Posterior cingulate gyrus (tissue), 11 donors: ENCODE measurements at places on chromosomes 16 and 17.

DNA sequence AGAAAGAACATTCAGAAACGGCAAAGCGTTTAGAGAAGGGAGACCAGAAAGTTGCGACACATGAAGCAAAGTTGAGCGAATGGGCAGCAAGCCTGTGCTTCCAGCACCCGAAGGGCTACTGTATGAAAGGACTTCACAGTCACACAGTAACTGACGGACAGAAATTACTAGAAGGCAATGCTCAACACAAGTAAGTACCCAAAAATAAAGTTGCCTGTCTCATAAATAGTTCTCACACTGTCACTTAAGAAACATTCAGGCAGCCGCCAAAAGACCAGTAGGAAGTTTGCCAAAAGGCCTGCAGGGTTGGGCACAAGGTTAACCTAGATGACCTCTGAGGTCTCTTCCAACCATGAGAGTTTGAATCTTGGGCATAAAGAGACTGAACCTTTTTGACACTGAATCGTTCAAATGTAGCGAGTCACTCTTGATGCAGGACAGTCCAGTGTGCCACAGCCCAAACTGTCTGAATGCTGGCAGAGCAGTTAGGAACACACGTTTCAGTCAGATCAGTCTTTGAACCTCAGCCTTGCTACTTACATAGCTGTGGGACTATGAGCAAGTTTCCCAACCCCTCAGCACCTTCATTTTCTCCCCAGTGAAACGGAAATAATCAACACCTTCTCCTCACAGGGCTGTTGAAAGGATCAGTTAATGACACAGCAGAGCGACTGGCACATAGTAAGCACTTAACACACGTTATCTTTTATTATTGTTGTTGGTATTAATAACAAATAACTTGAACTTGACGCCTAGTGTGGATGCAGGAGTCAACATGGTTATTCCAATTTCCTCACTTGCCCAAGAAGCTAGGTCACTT is 10.4 kb downstream of the NCBP3 start:
- DNase-seq = no peak

DNA sequence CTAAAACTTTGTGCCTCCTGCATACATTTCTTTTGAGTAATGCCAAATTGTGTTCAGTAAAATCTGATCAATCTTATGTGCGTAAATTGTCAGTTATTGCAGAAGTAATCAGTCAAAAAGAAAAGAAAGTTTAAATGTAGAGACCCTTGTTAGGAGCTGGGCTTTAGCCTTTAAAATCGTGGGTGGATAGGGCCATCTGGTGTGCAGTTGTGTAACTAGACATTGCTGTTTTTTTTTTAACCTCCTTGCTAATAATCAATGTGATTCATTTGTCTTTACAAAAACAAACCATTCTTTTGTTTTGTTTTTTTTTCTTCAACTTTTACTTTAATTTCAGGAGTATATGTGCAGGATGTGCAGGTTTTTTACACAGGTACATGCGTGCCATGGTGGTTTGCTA is 5.3 kb upstream of the WWOX start:
- no peak for DNase-seq

DNA sequence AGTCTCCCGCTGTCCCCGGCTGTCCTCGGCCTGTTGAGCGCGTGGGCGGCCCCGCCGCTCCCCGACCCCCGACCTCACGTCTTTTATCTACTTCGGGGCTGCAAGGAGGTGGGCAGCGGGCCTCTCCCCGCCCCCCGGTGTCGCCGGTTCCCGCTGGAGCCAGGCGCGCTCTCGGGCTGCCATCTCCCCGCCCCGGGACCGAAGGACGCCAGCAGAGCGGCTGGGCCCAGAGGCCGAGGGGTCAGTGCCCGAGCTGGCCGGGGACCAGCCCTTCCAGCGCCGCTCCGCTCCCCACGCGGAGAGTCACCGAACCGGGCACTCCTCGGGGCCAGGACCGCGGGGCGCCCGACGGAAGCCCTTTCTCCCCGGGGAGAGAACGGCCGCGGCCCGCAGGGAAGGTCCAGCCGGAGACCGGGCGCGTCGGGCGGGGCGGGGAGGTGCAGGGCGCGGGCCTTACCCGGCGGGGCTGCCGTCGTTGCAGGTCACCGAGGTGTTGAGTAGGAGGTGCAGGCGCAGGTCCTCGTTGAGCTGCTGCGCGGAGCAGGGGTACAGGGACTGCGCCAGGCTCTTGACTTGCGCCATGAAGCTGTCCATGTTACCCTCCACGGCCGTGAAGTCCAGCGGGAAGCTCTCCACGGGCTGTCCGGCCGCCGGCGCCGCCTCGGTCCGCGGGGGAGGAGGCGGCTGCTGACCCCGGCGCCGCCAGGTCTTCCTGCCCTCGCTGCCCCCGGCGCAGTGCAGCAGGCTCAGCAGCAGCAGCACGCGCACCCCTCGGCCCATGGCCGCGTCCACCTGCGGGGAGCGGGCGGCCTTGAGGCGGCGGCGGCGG is 643 bp downstream of the NOTUM start:
- no peak for DNase-seq

- no peak for DNase-seq
Observed at GRCh38 chr17:68868708-68869107, 86.5 kb downstream of the ABCA8 start.

DNA sequence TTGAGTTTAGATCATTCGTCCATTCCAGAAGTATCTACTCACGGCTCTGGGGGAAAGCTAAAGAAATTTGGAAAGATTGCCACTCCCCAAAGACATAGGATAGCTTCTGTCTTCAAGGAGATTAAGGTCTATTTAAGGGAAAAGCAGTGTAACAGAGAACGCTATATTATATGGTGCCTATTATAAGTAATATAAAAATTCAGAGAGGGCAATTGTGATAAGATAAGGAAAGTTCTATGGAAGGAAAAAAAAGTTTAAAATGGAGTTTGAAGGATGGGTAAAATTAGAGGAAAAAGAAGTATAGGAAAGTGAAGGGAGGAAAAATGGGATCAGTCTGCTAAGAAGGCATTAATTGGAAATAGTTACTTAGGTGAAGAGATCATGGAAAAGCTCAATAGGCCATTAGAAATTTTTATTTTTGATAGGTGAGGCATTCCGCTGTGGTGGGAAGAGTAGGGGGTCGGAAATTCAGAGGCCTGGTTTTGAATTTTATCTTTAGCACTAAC is 690 bp upstream of the CDC27 start:
- no peak for DNase-seq

DNA sequence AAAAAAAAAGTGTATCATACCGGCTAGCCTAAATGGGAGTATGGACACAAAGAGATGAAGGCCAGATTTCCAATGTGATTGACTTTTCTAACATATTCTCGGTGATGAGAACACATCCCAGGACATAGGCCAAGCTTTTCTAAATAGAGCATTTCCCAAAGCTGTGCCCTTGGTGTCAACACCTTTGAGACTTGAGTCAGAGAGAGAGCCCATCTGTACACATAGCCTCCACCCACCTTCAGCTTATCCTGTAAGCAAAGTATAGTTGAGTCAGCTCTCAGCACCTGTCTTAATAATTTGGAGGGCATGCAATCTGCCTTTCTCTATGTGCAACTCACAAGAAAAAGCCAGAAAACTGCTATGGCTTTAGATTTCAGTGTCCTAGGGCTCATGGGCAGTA is 42.7 kb downstream of the SOX9 start:
- DNase-seq = no peak

DNA sequence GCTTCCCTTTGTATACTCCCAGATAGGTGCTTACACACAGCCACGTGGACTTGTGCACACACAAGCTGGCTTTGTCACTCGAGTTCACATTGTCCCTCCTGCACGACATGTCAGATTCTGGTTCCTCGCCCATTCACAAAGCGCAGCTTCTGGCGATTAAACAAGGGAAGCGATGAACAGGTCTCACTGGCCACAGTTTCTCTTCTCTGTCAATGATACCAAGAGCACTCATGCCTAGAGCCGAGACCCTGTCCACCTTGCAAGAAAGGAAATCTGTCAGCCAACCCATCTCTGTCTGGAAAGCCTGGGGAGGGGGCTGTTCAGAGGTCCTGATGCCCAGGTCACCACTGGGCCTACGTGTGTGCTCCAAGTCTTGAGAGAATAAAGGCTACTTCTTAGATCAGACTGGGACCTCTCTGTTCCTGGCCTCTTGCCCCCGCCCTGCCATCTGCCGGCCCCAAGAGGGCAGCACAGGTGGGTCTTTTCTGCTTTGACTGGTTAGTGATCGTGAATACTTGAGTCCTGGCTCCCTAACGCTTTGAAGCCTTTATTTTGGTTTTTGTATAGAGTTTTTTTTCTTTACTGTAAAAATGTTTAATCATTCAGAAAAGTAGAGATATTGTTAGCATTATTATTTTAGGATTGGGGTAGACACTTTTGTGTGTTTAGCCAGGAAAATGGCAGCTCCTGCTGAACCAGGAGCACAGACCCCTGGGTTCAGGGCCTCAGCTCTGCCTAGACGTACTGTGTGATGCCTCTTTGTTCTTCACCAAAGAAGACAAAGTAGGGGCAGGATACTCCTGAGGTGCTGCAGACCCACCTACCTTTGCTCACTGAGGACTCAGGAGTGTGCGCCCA is 104.7 kb downstream of the MRM1 start:
- peak; percentile 12 for DNase-seq

DNA sequence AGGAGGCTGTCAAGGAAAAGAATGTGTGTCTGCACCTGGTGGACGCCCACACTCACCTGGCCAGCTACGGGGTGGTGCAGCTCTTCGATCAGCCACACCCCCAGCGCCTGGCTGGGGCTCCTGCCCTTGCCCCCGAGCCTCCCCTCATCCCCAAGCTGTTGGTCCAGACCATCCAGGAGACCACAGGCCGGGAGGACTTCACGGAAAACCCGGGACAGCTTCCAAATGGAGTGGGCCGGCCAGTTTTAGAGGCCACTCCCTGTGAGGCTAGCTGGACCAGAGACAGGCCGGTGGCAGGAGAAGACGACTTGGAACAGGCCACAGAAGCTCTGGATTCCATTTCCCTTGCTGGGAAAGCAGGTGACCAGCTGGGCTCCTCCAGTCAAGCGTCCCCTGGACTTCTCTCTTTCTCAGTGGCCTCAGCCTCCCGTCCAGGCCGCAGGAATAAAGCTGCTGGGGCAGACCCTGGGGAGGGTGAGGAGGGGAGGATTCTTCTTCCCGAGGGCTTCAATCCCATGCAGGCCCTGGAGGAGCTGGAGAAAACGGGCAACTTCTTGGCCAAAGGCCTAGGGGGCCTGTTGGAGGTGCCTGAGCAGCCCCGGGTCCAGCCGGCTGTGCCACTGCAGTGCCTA is 2.2 kb downstream of the WDR81 start:
- DNase-seq = no peak

- DNase-seq = peak; percentile 68
Observed at GRCh38 chr16:5175266-5175665, 77.7 kb upstream of the EEF2KMT start.

DNA sequence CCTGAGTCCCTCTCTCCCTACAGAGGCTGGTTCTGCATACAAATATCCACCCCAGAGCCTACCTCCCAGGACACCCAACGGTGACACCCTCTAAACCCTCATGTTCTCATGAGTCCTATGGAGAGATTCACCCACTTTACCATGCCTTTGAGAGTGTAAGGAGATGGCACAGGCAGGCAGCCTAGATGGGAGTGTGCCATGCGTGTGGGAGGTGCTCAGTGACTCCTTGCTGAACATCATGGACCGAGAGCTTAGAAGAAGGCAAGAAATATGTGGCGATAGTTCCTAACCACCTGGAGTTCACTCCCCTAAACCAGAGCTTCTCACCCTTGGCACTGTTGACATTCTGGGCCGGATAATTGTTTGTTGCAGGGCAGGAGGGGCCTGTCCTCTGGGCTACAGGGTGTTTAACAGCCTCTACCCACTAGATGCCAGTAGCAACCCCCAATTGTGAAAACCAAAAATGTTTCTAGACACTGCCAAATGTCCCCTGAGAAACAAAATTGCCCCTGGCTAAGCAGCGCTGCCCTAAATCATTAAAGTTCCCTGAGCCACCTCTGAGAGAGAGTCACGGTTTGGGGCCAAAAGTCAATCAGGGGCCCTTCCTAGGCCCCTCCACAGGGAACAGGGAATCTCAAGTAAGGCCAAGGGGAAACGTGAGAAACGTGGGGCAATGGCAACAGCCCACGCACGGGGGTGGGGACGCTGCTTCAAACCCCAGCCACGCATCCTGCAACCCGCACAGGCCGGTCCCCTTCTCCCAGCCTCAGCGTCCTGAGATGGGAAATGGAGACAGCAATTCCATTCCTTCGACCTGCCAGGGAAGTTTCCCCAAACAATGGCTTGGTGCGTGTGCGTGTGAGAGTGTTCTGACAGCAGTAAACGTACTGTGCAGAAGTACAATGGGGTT is 66.8 kb downstream of the C16orf78 start:
- peak; percentile 91 for DNase-seq

DNA sequence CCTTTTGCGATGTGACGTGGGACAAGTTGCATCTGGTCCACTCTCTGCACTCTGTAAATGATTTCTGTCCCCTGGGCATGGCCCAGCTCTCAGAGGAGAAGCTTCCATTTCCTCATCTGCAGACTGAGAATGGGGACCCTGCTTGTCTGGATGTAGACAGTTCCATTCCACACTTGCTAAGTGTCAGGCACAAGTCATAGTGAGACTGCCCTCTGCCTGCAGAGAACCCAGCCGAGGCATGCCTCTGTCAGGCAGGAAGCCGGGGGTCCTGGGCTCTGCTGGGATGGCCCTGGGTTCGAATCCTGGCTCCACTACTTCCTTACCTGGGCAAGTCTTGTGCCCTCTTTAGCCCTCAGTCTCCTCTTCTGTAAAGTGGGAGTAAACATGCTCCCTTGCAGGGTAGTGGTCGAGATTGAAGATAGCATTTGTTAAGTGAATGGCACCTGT is 4.1 kb downstream of the MAP2K3 start:
- DNase-seq = no peak

DNA sequence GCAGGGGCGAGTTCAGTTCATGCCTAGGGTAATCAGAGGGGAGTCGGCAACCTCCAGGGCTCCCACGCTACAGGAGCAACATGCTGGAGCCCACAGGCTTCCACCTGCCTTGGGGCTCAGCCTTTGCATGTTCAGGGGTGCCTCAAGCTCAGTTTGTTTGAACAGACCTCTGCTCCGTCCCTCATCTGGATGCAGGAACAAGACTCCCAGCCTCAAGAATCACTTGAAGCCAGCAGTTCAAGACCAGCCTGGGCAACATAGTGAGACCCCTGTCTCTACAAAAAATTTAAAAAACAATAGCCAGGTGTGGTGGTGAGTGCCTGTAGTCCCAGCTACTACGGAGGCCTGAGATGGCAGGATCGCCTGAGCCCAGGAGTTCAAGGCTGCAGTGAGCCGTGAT is 4.9 kb upstream of the HSD11B2 start:
- no peak for DNase-seq

- no peak for DNase-seq
Observed at GRCh38 chr16:78389009-78389498, 289.6 kb downstream of the WWOX start.
